ENCODE measurements at places on chromosomes 13 and 19. TPM values are rescaled to one million over a fixed set of nuclear protein-coding genes. Genes with fewer than 3 reads are reported as not detected.

NAPSA gene
- total RNA-seq = 6.6 TPM

TYK2 gene
- total RNA-seq = 297 TPM

BEST2 gene
- total RNA-seq = not detected

FGF21 gene
- not detected for total RNA-seq

KLK7 gene
- total RNA-seq = not detected

All from CD4-positive, alpha-beta memory T cell (primary cell).